ENCODE measurements at places on chromosomes 12 and 14. TPM values are rescaled to one million over a fixed set of nuclear protein-coding genes. Genes with fewer than 3 reads are reported as not detected.

DNA sequence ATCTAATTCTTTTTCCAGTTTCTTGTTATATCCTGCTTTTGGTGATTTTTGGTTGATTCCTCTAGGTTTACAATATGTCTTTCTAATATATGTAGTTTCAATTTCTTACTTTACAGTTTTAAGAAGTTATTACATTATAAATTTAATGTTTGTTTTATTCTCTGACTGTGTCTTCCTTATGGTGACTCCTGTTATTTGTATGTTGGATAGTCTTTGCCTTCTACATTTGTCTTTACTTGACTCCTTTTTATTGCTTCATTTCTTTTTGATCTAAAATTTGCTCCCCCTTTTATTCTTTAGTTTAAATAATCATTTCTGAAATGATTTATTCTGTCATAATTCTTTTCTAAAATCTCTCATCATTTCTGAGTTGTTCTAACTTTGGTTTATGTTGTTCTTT lies 125.8 kb downstream of the CCDC91 start:
- no peak for DNase-seq

GRCh38 chr14:68627868-68628604 lies 164.8 kb downstream of the ZFP36L1 start:
- no peak for DNase-seq

GRCh38 chr12:62774794-62775193 lies 160.2 kb downstream of the PPM1H start:
- DNase-seq = no peak

- DNase-seq = peak; percentile 96
Measured at GRCh38 chr14:104687601-104688504, 1.6 kb upstream of the INF2 start.

- peak; percentile 15 for DNase-seq
Measured at GRCh38 chr14:93857500-93858283, 69.4 kb upstream of the PRIMA1 start.

DNA sequence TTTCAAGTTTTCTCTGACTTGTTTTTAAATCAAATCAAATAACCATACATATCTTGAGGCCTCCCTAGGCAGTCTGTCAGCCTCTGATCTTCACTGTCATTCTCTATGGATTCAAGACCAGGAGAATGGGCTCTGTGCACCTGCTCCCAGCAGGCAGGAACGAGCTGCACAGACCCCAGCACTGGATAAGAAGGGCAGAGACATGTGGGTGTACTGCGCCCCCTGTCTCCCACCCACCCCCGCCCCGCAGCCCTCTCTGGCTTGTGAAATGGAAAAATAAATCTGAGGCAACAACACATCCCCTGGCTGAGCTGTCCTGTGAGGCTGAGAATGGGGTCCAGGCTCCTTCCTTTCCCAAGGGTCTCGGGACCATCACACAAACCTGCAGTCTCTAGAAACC lies 26.3 kb downstream of the CLMN start:
- DNase-seq = no peak

GRCh38 chr12:51592034-51592705 lies 1.1 kb downstream of the SCN8A start:
- no peak for DNase-seq

Gene OVCH1
- total RNA-seq = not detected

Gene TMEM233
- 0.20 TPM for total RNA-seq

Gene AVPR1A
- not detected for total RNA-seq
